HFFc6 (cell line): ENCODE measurements at places on chromosomes 1 and 21.

DNA sequence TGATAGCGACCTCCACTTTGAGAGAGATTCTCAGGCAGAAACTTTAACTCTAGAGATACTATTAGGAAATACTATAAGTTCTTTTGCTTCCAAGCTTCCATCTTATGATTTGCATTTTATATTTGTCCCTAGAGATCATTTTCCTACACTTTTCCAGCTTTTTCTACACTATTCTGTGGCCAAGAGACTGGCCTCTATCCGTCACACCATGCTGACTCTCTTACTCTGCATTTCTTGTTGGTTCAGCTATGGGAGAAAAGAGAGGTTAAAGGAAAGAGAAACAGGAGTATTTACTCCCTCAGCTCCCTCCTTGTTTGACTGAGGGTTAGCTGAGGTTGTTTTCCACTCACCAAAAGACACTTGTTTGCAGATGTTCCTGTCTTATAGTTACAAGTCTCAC, 665.6 kb upstream of the CXADR start:
- DNase-seq: no peak

DNA sequence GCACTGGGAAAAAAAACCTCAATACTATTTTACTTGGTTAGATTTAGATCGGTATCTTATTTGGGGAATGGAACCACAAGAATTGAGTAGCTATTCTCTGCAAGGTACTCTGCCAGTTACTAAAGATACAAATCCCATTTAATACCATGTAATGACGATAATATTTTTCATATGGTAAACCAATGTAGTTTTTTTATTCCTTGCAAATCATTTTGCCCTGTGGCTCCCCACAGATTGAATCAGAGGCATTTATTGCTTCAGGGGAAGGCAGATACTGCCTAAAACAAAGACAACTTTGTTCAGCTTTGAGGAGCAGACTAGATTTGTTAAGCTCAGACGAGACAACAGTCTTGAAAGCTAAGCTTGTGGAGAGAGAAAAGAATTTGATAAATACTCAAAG, 226.7 kb upstream of the RUNX1 start:
- no peak for DNase-seq

DNA sequence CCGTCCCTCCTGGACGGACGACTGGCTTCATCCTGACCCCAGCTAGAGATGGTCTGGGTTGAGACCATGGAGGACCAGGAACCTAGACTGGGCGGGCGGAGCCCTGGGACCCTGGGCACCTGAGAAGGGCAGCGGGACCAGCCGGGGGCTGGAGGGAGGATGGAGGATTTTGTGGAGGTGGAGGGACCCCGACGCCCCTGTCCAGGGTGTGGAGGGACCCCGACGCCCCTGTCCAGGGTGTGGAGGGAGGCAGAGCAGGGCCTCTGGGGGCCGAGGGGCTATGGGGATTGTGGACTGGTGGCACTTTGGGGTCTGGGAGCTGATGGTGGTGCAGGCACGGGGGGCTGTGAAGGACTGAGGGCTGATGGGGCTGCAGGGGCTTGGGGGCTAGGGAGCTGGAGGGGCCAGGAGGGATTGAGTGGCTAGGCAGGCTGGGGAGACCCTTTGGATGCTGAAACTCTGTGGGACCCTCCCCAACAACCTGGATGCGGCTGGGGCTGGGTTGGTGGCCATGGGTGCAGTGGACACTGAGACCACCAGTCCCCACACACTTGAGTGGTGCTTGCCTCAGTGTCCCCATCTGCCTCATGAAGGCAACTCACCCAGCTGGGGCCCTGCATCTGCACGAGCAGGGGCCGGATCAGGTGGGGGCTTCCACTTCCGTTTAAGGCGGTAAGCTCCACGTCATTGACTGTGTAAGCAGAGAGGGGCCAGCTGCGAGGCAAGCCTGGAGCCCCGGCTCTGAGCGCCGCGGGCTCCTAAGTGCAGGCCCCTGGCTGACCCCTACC, 7.4 kb downstream of the GJC2 start:
- DNase-seq: no peak

GRCh38 chr1:60596791-60597750, 485.3 kb upstream of the NFIA start:
- no peak for DNase-seq

- no peak for DNase-seq
Observed at GRCh38 chr1:225674381-225674780, 21.5 kb upstream of the ENAH start.

DNA sequence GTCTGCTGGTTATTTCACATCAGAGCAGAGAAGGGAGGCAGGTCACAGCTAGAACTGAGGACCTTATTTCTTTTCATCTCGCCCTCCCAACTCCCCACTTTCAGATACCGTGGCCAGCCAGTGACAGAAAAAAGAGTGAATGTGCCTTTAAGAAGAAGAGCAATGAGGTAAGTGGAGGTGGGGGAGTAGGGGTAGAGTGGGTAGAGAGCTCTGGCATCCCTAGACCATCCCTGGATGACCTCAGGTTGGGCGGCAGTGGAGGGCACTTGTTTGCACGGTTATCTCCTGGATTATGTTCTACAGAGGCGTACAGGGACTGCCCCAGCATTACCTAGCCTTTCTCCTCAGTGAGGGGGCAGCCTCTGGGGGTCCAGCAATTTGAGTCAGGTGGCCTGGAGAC, 4.6 kb downstream of the SEMA4A start:
- no peak for DNase-seq

DNA sequence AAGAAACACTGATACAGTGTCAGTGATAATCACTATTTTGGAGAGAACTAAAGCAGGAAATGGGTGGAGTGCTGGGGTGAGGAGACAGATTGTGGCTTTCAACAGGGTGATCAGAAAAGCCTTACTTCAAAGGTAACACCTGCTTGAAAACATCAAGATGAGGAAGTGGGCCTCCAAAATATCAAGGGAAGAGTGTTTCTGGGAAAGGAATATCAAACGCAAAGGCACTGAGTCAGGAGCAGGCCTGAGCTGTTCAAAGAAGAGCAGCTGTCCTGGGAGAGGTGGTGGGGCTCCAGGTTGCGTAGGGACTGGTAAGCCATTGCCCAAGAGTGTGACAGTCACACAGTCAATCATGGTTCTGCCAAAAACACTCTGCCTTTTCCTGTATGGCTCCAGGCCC, 47.1 kb upstream of the ATP1A1 start:
- no peak for DNase-seq

DNA sequence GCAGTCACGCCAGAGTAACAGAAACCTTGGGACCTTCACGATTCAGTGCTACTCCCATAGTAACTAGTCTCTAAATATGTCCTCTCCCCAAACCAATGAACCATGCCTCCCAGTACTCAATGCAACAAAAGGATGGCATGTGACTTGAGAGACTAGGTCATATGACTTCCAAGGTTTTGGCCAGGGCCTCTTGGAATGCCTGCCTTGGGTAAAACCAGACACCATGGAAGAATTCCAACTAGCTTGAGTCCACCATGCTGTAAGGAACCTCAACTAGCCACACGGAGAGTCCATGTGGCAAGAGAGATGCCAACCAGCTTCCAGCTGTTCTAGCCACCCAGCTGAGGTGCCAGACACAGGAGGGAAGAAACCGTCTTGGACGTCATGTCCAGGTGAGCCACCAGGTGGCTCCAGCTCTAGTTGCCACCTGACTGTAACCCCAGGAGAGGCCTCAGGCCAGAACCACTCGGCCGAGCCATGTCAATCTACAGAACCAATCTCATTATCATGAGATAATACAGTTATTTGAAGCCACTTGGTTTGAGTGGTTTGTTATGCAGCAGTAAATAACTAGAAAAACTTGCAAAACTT, 115.0 kb downstream of the SYF2 start:
- DNase-seq: no peak

GRCh38 chr1:238677567-238677966, 708.8 kb upstream of the CHRM3 start:
- peak; percentile 53 for DNase-seq

DNA sequence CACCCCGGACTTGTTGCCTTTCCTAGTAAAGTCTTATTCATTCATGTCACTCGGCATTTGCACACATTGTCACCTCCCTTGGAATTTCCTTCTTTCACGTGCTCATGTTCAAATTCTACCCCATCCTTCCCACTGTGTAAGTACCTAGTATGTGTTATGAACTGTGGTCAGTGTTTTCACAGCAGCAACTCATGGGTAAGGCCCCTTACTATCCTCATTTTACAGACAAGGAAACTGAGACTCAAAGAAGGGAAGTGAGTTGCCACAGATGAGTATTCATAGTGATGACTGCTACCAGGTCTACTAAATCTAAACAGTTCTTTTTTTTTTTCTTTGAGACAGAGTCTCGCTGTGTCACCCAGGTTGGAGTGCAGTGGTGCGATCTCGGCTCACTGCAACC, 10.5 kb downstream of the CITED4 start:
- no peak for DNase-seq

DNA sequence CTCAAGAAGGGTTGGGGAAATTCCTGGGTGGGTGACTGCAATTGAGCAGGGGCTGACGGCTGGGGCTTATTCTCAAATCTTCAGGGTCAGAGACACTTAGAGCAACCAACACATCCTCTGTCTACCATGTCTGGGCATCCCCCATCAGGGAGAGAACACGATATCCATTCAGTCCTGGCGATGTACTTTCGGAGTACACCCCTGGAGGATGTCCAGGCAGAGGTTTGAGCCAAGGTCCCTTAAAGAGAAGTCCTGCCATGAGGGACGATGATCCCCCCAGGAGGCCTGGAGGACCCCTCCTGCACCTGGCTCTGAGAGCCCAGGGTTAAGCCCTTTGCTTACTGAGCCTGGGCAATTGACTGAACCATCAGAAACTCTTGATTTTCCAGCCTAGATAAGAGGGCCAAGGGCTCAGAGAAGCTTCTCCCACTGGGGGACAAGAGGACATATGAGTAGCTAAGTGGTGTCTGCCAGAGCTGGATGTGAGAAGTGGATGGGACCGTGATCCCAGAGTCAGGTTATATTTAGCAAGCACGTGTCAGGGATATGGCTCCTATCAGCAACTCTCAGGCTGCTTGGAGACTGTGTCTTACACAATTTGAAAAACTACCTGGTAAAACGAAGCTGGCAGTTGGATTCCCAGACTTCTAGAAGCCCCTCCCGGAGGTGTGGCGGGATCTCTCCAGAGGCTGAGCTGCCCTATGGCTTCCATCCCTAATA, 253.3 kb upstream of the VAMP3 start:
- no peak for DNase-seq

DNA sequence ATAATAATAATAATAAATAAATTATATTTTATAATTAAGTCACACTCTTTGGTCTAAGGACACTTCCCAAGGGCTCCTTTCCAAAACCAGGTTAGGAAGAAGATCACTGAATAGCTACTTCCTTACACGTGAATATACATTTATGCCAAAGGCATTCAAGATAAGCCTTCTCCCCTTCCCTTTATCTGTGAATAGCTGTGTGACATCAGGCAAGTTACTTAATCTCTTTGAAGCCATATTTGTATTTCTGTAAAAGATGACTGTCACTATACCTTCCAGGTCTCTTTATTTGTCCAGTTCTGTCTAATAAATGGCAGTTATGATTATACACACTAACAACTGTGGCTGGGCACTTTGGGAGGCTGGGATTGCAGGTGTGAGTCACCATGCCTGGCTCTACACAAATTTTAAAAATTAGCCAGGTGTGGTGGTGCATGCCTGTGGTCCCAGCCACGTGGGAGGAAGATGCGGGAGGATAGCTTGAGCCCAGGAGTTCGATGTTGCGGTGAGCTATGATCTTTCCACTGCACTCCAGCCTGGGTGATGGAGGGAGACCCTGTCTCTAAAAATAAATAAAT, 5.5 kb upstream of the RNF11 start:
- no peak for DNase-seq

DNA sequence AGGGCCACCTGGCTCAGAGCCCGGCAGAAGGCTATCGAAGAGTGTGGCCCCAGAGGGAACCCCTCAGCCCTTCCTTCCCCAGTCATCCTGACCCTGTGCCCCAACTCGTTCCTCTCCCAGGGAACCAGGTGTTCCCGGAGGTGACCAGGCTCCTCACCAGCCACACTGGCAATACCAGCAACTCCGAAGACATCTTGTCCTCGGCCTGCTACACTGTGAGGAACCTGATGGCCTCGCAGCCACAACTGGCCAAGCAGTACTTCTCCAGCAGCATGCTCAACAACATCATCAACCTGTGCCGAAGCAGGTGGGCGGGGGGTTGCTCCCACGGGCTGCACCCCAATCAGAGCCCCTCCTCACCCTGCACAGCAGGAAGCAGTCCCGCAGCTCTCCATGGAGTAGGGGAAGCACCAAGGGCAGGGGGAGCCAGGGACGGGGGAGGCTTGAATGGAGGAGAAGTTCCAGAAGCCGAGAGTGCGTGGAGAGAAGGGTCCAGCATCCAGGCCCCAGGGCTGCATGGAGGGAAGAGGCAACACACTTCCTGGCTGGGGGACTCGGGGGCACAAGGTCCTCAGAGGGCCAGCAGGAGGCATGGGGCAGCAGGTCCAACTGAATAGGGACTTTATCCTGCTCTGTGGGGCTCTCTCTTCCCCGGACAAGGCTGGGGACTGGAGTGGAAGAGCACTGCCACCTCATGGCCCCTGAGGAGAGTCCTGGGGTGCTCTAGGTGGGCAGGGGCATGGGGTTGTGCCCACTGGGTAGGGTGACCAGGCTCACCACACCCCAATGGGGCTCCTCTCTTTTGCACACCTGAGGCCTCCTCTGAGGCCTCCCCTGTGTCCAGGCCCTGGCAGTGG, 41.7 kb downstream of the PKP1 start:
- DNase-seq: no peak

DNA sequence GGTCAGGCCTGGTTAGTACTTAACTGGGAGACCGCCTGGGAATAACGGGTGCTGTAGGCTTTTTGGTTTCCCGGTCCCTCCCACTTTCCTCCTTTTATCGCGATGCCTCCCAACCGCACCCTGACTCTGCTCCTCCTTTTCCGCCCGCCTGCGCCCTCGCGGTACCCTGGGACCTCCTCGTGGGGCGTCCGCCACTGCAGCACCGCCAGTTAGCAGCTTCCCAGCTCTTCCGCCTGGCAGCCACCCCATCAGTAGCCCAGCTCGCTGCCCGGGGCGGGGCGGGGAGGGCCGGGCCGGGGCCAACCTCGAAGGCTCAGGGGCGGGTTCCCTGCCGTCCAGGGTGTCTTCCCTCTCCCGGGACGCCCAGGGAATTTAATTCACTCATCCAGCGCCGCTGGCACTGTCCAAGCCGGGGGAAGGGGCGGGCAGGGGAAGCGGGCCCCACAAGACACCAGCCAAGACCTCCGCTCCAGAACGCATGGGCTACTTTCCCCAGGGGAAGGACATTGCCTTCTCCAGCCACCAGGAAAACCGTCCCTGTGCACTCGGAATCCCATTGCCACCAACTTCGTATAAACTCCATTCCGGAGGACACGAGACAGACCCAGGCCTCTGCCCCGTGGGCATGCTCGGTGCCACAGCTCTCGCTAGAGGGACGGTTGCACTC, 2.0 kb upstream of the ZNF678 start:
- no peak for DNase-seq
